Upper lobe of right lung (tissue), 1 donor: ENCODE measurements at places on chromosomes 4 and X. TPM values are rescaled to one million over a fixed set of nuclear protein-coding genes. Genes with fewer than 3 reads are reported as not detected.

Gene FGFBP2
- total RNA-seq, result 5.6 TPM

Gene BMX
- 3.6 TPM for total RNA-seq

Gene TSPAN5
- 6.9 TPM for total RNA-seq

Gene GIMD1
- total RNA-seq, result not detected

Gene CXCL3
- total RNA-seq, result 9.7 TPM

Gene KDR
- total RNA-seq, result 48.6 TPM

Gene UBL4A
- total RNA-seq, result 33.8 TPM

Gene KLB
- 0.87 TPM for total RNA-seq

Gene GAGE13
- not detected for total RNA-seq

Gene HMX1
- not detected for total RNA-seq

Gene SMIM14
- 53.8 TPM for total RNA-seq

Gene NKX3-2
- total RNA-seq, result not detected

Gene FAM120C
- total RNA-seq, result 10.4 TPM

Gene TLR10
- 0.78 TPM for total RNA-seq

Gene ODAM
- total RNA-seq, result 2.8 TPM

Gene TRPC5OS
- not detected for total RNA-seq

Gene NSG1
- 1.5 TPM for total RNA-seq

Gene ATP11C
- total RNA-seq, result 19.6 TPM

Gene UGT2B15
- not detected for total RNA-seq

Gene FGF16
- total RNA-seq, result not detected

Gene MAGEC1
- total RNA-seq, result not detected

Gene SEL1L3
- total RNA-seq, result 69.2 TPM

Gene SSX3
- total RNA-seq, result not detected

Gene RPL39
- total RNA-seq, result 1,275 TPM

Gene TENM3
- 5.6 TPM for total RNA-seq

Gene SYNPO2
- 38.9 TPM for total RNA-seq

Gene CFAP299
- not detected for total RNA-seq

Gene NAT8L
- 0.46 TPM for total RNA-seq

Gene INTU
- total RNA-seq, result 11.4 TPM

Gene PHKA1
- 4.2 TPM for total RNA-seq

Gene UGT2B10
- not detected for total RNA-seq

Gene NOP14
- 21.4 TPM for total RNA-seq

Gene AKAP4
- not detected for total RNA-seq

Gene PDHA1
- 114 TPM for total RNA-seq

Gene ETNPPL
- not detected for total RNA-seq

Gene STPG2
- 0.41 TPM for total RNA-seq

Gene PFKFB1
- not detected for total RNA-seq

Gene CT45A5
- 1.2 TPM for total RNA-seq
